ENCODE measurements at places on chromosomes 2 and 18. TPM values are rescaled to one million over a fixed set of nuclear protein-coding genes. Genes with fewer than 3 reads are reported as not detected.

ANO7 gene
- 0.32 TPM for total RNA-seq

OR6B2 gene
- not detected for total RNA-seq

GKN1 gene
- not detected for total RNA-seq

GALNT5 gene
- total RNA-seq, result 0.19 TPM

CHMP3 gene
- 167 TPM for total RNA-seq

CYBRD1 gene
- total RNA-seq, result 212 TPM

LIPG gene
- 1.2 TPM for total RNA-seq

Measured in posterior vena cava (tissue), 2 donors.